ENCODE measurements at places on chromosomes 2 and 18.

DNA sequence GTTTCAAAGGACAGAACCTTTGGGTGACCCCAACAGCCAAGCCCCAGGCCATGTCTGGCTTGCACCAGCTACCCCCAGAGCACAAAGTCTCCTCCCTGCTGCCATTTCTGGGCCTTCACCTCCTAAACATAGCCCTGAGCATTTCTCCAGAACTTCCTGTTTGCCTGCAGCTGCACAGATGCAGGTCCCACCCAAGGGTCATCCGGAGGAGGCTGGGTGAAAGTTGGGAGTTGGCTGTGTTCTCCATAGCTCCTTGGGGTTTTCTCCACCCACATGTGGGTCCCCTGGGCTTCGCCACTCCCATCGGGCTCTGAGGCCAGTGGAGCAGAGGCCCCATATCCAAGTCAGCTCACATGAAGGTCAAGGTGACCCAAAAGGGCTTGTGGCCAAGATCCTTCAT is 4.3 kb downstream of the TNP1 start:
- no peak for DNase-seq

GRCh38 chr18:73653827-73654226 is 493.8 kb downstream of the FBXO15 start:
- no peak for DNase-seq

- peak; percentile 96 for DNase-seq
Measured at GRCh38 chr2:120503793-120504571, 158.0 kb downstream of the INHBB start.

DNA sequence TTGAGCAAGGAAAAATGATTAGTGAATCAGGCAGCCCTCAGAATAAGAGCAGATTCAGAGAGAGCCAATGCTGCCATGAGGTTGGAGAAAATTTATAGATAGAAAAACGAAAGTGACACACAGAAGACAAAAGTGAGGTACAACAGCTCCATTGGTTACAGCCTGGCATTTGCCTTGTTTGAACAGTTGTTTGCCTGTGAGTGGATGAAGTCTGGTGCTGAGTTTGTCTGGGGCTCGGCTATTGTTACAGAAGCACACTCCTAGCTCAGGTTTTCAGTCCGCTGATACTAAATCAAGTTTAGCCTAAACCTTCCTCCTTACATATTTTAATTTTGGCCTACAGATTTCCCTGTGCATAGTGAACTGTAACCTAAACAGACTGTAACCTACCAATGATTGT is 387.8 kb upstream of the RAB12 start:
- DNase-seq: no peak

DNA sequence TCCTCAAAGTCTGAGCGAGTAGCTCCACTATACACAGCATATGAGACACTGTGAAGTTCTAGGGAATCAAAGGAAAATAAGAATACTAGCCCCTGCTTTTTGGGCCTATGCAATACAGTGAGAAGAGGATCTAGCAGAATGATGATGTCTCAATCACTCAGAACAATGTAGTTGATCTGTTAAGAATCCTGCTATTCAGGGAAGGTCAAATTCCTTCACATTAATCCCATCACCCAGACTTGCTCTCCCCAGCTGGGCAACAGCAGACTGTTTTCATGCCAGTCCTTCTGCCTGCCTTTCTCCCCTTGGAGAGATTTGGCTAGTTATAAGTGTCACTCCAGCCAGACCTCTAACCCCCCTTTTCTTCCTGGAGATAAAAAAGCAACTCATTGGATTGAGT is 230.0 kb upstream of the EPHA4 start:
- no peak for DNase-seq

DNA sequence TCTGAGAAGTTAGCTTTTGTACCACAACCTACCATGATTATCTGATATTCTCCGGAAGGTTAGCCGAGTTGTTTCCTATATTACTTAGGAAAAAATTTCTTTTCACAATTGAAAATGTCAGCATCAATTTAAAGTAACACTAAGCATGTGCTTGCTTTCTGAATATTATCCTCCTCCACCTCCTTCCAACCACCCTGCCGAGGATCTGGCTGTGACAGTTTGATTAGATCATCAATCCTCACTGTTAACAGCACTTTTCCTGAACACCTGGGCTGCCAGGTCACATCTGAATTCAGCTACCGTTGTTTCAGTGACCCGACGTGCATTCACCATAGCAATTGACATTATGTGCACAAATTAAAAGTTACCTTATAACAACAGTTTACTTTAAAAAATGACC is 207.0 kb downstream of the ZNF407 start:
- DNase-seq: no peak

GRCh38 chr2:175576875-175577274 is 395.4 kb upstream of the ATP5MC3 start:
- DNase-seq: no peak

DNA sequence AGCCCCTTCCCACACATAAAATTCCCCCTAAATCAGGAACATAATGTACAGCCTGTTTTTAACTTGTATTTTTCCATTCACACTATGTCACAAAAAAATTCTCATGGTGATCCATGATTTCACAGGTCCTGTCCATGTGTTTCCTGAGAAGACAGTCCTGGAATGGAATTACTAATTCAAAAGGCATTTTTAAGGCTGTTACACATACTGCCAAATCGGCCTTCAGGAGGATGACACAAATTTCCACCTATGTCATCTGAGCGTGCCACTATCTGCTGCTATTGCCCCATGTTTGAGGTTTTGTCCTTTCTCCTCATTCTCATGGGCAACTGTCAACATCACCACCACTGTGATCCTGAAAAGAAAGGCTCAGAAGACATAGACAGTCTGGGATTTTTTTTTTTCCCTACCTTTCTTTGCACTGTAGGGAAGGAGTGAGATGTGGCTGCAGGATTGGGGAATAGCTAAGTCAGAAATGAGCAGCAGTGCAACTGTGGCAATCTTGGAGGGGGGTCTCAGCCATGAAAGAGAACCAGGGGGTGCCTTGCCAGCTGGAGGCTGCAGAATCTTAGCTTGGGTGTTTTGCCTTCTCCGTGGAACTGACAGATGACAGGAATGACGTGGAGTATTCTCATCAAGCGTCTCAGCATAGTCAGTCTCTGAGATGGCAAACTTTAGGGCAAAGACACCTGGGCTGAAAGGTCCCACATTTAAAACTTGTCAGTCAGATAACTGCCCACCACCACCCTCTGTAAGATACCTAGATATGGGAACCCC is 73.4 kb downstream of the MARCHF4 start:
- peak; percentile 76 for DNase-seq

DNA sequence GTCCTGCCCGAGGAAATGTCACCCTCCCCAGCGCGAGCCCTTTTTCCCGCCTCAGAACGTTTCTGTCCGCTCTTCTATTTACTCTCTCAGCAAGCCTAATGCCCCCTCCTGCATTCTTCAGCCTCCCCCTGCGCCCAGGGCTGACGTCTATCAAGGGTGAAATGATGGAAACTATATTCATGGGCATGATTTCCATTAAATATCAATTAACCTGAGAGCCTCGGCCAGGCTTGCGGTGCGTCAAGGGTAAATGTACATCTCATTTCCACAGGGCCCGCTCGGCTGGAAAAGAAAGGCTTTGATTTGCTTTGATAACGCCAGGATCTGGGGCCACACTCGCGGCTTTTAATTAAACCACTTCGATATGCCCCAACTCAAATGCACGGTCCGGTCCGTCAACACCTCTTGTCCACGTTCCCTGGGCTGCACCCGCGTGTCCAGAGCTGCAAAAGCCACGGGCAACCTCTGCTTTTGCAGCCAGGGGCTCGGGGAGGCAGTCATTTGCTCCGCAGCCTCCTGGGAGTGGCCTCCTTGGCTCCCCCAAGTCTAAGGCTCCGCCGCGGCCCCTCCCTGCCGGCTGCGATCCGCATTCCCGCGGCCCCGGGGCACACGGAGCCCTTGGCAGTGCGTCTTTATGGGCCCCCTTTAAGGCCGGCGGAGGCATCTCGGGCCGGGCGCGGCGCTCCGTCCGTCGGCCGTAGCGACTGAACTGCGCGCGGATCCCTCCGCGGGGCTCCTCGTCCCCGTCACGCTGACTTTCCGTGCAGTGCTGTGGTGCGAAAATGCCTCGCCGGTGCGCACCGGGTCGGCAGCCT is at the start of gene HOXD8:
Gene HOXD8, plus strand, starts transcription at position 724 of the 815 bp plus-strand sequence. CDS start 662 bp downstream, outside the sequence.
- DNase-seq: peak; percentile 97

GRCh38 chr18:21958263-21958662 is 211.1 kb upstream of the GATA6 start:
- DNase-seq: no peak

DNA sequence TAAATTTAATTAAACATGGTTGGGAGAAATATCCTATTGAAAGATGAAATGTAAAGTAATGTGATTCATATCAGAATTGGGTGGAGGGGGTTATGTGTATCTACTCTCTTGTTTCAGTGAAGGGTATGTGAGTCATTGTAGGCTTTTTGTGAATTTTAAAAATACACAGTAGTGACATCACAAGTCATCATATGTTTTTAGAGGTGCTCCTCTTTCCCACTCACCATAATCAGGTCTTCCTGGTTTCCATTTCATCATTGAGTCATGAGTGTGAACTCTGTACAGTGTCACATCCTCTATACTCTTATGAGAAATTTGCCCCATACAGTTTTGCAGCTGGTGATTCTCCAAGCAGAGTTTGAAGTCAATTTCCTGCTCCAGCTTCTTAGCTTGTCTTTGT is 18.8 kb downstream of the FSIP2 start:
- DNase-seq: no peak

- DNase-seq: no peak
Measured at GRCh38 chr18:58490238-58490637, 138.7 kb downstream of the ALPK2 start.

GRCh38 chr2:45750484-45750883 is 99.0 kb downstream of the PRKCE start:
- DNase-seq: no peak

DNA sequence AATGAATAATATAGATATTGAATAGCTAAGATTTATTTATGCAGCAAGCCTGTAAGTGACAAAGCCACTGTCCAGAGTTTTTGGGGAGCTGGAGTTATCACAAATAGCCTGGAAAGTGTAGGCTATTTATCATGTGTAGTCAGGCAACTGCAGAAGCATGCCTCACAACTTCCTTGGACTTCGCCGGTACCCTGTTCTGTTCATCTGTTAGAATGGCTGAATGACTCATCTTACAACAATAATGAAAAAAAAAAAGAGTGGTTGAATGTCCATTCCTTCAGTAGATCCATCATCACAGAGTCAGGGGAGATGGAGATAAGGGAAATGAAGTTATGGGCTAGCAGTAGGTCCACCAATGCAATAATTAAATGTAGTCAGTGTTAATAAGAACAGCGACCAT is 24.0 kb upstream of the ATP5MC3 start:
- peak; percentile 32 for DNase-seq

- no peak for DNase-seq
Measured at GRCh38 chr2:213175673-213176247, 24.3 kb upstream of the IKZF2 start.

DNA sequence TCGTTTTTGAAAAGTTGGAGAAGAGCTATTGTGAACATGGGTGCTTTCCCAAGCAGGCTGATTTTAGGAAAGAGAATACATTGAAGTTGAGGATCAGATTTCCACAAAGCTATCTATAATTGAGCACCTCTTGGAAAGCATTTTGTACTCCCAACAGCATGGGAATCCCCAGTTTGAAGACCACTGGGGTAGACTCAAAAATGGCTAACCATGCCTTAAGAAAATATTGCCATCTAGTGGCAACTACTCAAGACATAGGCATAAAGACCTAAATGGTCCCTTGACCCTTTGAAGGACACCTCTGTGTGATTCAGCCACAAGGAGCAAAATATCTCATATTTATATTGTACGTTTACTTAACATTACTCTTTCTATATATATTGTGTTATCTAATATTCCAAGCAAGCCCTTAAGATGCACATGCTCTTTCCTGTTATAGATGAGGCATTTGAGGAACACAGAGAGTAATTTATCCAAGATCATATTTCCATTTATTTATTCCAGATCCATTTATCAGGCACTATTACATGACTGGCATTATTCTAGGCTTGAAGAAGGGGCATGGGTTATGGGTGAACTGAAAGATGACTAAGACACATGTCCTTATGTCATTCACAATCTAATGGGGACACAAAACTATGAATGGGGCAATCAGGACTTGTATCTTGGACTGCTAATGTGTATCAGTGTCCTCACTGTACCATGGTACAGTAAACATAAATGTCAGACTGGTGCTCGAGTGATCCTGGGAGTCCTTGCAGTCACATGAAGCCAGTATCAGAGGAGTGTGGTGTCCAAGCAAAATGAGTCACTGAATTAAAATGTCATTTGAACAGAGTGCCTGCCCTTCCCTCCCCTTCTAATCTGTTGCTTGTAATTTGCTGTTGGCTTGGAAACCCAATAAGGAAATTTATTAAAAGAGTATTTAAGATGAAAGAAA is 121.0 kb upstream of the XPO1 start:
- peak; percentile 78 for DNase-seq

GRCh38 chr2:207319316-207319715 is 153.6 kb upstream of the KLF7 start:
- DNase-seq: no peak

Measured in osteoblast (primary cell).